B cell (primary cell): ENCODE measurements at places on chromosomes 13 and 19.

DNA sequence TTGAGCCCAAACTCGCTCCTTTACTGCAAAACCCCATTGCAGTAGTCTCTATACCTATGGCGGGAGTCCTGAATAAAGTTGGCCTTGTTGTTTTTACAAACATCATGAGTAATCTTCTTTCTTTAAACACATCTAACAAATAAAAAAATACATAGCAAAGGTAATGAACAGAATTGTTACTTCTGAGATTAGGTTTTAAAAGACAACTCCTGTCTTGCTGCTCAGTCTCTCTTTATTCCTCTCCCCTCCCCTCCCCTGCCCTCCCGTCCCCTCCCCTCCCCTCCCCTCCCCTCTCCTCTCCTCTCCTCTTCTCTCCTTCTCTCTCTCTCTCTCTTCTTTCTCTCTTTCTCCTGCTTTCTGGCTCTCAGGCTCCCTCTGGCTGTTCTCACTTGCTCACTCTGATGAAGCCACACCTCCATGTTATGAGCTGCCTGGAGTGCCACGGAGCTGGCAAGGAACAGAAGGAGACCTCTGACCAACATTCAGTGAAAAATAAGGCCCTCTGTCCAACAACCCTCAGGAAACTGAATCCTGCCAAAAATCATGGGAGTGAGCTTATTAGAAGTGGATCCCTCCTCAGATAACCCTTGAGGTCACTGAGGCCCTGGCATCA, 300.7 kb upstream of the MIR17HG start:
- DNase-seq, result no peak

DNA sequence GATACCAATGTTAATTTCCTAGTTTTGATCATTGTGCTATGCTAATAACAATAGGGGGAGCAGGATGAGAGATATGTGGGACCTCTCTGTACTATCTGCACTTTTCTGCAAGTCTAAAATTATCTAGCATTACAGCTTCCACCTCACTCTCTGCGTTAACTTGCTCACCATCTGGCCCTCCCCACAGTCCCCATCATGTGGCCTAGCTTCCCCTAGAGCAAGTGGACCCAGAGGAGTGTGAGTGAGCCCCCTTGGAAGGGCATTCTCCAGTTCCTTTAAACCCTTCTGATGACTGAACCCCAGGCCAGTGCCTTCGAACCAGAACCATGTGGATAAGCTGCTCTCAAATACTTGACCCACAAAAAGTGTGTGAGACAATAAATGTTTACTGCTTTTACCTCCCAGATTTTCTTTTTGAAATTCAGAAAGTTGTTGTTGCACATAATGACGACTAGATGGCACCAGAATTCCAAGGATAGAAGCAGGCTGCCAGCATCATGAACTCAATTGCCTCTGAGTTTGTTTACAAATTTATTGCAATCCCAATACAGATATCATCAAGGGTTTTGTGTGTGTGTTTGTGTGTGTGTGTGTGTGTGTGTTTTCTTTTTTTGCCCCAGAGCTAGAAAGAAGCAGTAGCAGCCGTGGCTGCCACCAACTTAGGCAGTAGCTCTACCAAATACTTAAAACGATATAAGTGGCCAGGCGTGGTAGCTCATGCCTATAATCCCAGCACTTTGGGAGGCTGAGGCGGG, 49.0 kb upstream of the ZNF780A start:
- peak; percentile 73 for DNase-seq

DNA sequence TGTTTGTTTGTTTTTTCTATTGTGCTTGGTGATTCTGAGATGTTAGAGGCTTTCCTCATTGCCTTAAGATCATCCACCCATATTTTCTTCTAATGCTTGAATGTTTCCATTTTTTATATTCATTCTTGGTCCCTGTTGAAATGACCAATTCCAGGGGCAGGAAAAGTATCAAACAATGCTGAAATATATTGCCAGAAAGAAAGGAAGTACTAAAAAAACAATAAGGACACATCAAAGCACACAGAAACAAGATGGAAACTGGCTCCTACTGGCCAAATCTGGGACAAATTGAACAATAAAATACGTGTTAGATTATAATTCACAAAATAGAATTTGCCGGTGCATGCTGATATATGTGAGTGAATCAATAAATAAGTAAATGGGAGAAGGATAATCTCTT, 23.9 kb downstream of the ZDHHC20 start:
- DNase-seq, result no peak

- DNase-seq, result no peak
Measured at GRCh38 chr13:25421612-25422011, 49.8 kb downstream of the ATP8A2 start.

DNA sequence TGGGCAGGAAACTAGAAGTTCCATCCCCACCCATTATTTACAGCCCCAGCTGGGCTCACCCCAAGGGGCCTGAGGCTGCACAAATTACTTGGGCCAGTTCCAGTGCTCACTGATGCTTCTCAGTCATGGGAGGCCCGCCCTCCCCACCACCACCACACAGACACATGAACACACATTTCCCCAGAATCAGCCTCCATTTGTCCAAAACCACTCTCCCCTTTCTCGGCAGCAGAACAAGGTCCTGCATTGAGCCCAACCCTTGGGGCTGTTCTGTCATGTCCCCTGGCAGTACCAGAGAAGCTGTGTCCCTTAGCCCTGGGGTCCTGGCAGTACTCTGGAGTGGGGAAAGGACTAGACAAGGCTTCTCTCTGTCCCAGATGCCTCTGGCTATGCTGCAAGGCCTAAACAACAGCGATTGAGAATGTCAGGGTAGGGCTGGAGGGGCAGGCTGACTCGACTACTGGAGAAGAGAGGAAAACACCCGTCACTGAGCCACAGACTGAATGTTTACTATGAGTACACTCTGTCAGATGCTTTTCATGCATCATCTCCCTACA, 21.8 kb downstream of the SAMD4B start:
- DNase-seq, result peak; percentile 55

- no peak for DNase-seq
Measured at GRCh38 chr13:36086117-36086516, 45.1 kb downstream of the DCLK1 start.

DNA sequence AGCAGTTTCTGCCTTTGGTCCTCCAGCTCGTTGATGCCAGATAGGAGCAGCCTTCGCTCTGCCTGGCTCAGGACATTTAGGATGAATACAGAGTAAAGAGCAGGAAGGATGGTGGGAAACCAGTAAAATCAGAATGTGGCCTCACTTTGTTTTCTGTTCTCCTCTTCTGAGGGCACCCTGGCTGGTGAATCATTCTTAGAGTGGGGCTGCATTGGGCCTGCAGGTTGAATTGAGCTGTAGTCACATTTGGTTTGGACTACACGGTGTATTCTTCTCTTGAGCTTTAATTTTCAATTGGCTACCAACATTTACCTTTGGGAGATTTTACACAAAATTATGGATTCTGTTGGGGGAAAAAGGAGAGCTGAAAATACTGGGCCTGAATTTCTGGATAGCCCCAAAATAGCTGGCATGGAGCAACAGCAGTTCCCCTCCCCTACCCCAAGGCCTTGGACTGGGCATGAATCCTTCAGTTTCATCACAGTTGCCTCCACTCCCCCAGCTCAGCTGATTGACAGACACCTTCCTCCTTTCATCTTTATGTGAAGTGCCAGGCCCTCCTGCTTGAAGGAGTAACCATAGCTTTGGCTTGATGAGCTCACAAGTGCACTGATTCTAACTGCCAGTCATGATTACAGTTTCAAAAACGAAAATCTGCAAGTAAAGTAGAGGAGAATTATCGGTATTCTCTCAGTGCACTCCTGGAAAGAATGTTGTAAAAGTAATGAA, 24.3 kb downstream of the ERCC5 start:
- DNase-seq, result no peak

- peak; percentile 81 for DNase-seq
Measured at GRCh38 chr19:57934820-57935665, at the start of gene ZNF418. ZNF418 (minus strand) TSS chr19:57935402; CDS start chr19:57933822, 1,580 bp downstream.

- no peak for DNase-seq
Measured at GRCh38 chr13:94921181-94921580, 208.8 kb upstream of the SOX21 start.

GRCh38 chr13:21050288-21051197, 10.8 kb downstream of the LATS2 start:
- no peak for DNase-seq

- DNase-seq, result no peak
Measured at GRCh38 chr13:112529216-112529615, 58.7 kb downstream of the TUBGCP3 start.

- DNase-seq, result no peak
Measured at GRCh38 chr19:29211562-29212355, 1.2 kb downstream of the UQCRFS1 start.

DNA sequence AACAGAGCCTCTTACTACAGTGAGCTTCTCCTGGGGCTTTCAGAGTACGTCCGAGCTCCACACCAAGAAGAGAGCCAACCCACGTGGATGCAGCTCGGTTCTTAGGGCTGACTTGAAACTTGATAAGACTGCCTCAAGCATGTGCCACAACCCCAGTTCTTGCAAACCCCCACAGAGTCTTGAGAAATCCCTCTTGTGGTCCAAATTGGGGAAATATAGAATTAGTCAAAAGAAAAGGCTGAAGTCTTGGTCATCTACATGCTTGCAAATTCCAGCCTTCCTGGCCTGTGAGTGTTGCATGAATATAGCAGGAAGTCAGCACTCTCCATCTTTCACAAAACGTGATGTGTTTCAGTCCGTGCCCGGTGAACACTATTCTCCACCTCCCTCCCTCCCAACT, 95.2 kb downstream of the GGACT start:
- no peak for DNase-seq

GRCh38 chr13:71546881-71547280, 320.1 kb downstream of the DACH1 start:
- DNase-seq, result no peak

DNA sequence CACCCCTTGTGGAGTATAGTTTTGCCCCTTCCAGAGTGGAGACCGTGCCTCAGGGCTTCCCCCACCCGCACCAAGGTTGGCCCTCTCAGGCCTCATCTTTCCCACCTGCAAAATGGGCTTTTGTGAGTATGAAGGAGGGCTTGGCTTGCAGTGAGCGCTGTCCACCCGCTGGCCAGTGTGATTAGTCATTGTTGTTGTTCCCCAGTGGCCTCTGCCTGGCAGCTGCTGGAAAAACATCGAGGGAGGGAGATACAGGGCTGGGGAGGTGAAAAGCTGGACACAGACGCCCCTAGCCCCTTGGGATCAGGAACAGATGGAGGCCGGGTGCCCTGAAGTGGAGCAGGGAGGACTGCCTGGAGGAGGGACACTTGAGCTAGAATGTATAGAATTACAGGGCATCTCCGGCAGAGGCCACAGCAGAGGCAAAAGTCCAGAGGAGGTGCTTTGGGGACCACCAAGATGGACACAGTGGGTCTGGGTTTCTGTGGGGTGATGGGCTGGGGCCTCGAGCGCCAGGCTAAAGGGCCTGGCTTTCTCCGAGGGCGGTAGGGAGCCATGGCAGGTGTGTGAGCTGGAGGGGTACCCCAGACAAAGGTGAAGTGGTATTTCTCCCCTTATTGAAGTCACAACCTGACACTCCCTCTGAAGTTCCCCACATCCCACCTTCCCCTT, 3.9 kb upstream of the IL12RB1 start:
- no peak for DNase-seq

DNA sequence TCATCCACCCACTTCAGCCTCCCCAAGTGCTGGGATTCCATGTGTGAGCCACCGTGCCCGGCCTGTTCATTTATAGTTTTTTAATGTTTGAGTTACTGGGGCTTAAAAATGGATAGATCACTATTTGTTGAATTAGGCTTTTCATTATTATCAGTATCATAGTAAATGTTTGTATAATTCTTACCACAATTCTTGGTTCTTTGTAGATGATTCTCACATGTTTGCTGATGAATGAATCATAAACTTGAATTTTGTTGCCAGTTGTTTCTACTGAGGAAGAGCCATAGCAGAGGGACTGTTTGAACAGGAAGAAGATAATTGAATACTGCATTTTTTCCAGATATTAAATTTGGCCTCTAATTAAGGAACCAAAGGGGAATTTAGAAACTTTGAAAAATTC, 2.6 kb upstream of the LPAR6 start:
- DNase-seq, result no peak

- no peak for DNase-seq
Measured at GRCh38 chr13:46012404-46012803, 40.1 kb downstream of the ZC3H13 start.

DNA sequence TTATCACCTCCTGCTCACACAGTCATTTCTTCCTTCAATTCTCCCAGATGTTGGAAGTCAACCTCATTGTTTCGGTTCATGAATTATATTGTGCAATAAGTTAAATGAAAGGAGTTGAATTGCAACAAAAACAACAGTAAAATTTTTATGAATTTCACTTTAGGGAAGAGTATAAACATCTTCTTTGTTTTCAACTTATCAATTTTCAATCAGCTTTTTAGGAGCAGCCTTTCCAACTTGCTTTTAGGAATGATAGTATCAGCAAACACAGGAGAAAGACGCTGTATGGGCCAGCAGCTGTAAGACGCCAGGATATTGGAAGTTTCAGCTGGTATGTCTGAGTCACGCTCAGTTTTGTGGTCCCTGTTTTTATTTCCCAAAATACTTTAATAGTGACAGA, 132.5 kb upstream of the ARGLU1 start:
- DNase-seq, result no peak

GRCh38 chr19:12785431-12786031, 5.8 kb upstream of the JUNB start:
- peak; percentile 71 for DNase-seq

DNA sequence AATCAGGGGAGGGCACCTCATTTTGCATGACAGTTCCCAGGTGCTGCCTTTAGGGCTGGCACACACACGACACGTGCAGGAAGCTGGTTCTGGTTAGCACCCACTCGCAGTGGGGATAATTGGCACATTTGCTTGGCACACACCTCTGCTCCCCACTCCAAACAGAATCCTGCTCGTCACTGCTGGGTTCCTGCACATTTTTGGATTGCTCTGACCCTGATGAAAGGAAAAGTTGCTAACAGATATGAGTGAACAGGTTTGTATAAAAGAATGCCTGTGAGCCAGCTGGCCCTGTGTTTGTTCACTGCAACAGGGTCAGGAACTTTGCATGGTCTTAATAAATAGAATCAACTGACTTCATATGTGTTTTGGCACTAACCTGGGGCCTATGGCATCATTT, 1500.4 kb downstream of the EFNB2 start:
- DNase-seq, result no peak

GRCh38 chr13:52447815-52448552, 2.5 kb downstream of the VPS36 start:
- no peak for DNase-seq

- no peak for DNase-seq
Measured at GRCh38 chr13:109096101-109096500, 466.7 kb downstream of the MYO16 start.

DNA sequence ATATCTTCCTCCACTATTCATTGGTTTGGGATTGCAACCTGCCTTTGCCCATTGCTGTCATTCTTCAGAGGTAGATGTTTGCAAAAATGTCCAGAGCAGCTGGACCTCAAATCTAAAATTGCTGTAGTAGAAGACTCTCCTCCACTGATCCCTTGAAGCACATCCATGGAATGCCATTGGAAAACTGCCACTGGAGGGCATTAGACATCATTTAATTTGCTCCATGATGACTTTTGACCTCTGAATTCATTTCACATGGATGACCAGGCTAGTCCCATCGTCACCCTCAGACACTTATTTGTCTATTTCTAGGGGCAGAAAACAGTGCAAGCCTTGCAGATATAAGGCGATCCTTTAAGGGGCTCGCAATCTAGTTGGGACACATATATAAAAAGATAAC, 33.9 kb upstream of the FLT1 start:
- DNase-seq, result no peak
